ENCODE measurements at places on chromosomes 5 and 9. TPM values are rescaled to one million over a fixed set of nuclear protein-coding genes. Genes with fewer than 3 reads are reported as not detected.
A peak's percentile ranks its signal among the peaks of the same experiment; 100 is the strongest.

- H3K27ac ChIP-seq, result no peak overlapping the region
- no peak overlapping the region for H3K4me3 ChIP-seq
- H3K27me3 ChIP-seq, result no peaks in the 10 kb centered on the region
- H3K4me1 ChIP-seq, result no peaks in the 10 kb centered on the region
Measured at GRCh38 chr9:91775011-91775707, 174.9 kb downstream of the ROR2 start.

GRCh38 chr5:135371622-135372232, 27.3 kb downstream of the MACROH2A1 start:
- peaks cover 61% of the 10 kb centered on the region for H3K36me3 ChIP-seq
- DNase-seq, result no peak
- no peaks in the 10 kb centered on the region for H3K27me3 ChIP-seq
- peaks cover 35% of the 10 kb centered on the region for H3K4me1 ChIP-seq

PCDHA13 gene
- not detected for total RNA-seq

ANKRD34B gene
- not detected for total RNA-seq

DNA sequence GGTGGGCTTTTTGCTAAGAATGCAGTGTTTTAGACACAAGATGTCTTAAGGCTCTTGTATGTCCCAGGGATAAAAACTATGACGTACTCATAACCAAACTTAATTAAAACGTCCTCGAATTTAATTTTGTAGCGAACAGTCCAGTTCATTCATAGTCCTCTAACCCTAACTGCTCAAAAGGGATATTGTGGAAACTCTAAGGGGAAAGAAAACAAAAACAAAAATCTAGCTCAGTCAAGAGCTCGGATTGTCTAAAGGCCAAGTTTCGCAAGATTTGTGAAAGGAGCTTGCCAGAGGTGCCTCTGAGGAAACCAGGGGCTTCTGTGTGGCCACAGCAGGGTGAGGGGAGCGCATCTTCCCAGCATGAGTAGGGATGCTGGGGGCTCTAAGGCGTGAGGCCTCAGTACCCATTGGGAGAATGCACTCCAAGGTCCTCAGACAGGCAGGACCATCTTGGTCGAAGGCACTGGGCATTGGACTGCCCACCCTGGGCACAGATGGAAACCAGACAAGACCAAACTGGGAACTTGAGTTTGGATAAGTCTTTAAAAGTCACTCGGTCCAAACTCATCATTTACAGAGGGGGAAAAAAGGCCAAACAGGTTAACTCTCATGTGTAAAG, 71.8 kb downstream of the PRRT1B start:
- H3K27ac ChIP-seq, result peak overlapping the region; percentile 57
- peaks cover 26% of the 10 kb centered on the region for H3K4me1 ChIP-seq
- no peaks in the 10 kb centered on the region for H3K27me3 ChIP-seq
- no peak for DNase-seq
- H3K36me3 ChIP-seq, result peaks cover 89% of the 10 kb centered on the region
- H3K4me3 ChIP-seq, result no peak overlapping the region
